ENCODE measurements at places on chromosomes 11 and 22. TPM values are rescaled to one million over a fixed set of nuclear protein-coding genes. Genes with fewer than 3 reads are reported as not detected.

FCHSD2 gene
- polyA plus RNA-seq: 22.8 TPM

GRCh38 chr11:85725510-85726258 lies 39.7 kb upstream of the CCDC89 start:
- DNase-seq: no peak

DNA sequence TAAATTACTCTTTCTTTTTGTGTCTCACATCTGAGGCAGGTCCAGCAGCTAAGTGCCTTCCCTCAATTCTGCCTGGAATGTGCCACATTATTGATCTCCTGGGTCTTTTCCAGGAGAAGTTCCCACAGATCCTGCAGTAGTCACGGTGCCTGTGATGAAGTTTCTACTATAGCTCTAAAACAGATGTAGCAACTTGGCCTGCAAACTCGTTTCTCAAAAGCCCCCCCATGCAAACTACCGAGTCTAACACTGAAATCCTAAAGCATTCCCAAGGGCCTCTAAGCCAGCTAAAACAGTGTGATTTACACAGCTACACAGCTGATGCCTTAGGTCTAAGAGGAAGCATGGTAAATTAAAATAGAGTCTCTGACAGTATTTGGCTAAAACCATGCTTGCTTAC lies 54.3 kb downstream of the DDI1 start:
- peak; percentile 34 for DNase-seq

DNA sequence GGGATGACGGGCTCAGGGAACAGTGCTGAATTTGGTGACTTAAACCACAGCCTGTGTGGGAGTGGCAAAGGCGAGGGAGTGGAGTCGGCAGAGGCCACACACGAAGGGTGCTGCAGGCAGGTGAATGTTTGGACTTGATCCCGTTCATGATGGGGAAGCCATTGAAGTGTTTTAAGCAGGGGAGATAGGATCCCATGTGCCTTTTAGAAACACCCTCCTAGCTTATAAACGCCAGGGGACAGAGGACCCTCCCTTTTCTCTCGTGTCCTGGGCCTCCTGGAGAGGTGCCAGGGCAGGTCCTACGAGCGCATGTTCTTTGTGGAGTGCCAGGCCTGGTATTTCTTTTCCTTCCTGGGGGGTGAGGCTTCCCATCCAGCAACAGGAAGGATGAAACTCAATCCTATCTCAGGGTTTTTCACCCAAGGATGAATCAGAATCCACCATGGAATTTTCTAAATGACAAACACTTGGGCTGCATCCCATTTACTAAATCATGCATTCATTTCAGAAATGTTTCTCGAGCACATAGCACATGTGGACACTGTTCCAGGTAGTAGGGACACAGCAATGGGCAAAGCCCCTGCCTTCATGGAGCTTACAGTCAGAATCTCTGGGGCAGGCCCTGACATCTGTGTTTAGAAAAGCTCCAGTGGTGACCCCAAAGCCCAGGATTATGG lies 59.6 kb downstream of the CHRDL2 start:
- DNase-seq: no peak

GRCh38 chr11:65389294-65389980 lies 3.0 kb downstream of the FRMD8 start:
- DNase-seq: no peak

DNA sequence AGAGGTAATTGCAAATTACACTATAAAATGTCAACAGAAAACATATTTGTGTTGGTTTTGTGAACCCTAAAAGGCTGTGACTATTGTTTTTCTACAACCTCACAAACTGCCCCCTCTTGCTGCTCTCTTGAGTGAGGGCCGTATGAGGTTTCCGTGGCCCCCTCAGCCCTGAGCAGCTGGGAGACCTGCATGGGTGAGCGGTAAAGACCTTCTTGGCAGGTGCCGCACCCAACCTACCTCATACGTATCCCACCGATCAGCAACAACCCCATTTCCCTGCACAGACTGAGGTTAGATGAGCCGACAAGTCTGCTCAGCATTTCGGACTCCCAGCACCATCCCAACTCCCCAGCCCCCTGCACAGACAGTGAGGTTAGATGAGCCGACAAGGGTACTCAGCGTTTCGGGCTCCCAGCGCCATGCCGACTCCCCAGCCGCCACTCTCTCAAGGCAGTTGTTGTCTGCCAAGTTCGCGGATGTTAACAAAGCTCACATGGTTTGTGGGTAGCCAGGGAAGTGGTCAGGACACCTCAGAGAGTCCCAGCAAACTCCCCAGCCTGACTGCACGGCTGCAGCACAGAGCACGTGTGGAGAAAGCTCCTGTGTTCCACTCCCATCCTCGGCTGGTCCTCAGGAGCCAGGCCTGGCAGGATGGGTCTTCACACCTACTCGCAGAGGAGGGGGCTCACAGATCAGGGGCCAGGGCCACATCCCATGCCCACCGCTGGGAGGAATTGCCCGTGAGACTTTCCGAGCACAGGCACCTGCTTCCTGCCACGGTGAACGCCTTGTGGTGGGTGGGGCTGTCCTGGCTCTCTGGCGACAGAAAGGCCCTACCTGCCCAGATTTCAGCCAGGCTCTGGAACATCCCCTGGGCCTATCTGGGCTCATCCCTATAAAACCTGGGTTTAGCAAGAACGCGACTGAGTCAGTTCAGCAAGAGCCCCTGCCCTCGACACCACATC lies 502.9 kb downstream of the BRD1 start:
- DNase-seq: no peak

GRCh38 chr11:67113231-67113721 lies 5.8 kb upstream of the KDM2A start:
- no peak for DNase-seq

- DNase-seq: no peak
These were observed 105.4 kb downstream of the TTC28 start for GRCh38 chr22:28574159-28574788.

F2 gene
- polyA plus RNA-seq: not detected

KMT5B gene
- 43.3 TPM for polyA plus RNA-seq

IGSF22 gene
- 11.8 TPM for polyA plus RNA-seq

GRCh38 chr22:49340406-49340805 lies 487.3 kb downstream of the BRD1 start:
- no peak for DNase-seq

DNA sequence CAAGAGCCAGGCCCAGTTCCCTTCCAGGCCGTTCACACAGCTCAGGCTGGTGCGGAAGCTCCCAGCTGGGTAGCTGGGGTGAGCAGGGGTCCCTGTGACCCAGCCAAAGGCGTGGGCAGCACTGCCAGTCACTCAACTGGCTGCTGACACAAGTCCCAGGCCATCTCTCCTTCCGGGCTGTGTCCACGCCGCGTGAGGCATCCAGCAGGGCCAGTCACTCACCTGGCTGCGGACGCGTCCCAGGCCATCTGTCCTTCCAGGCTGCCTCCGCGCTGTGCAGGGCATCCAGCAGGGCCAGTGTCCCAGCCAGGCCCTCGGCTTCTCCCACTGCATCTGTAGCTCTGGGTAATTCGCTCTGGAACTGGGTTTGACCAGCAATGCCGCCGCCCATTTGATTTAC lies 184.2 kb downstream of the BRD1 start:
- DNase-seq: no peak

ZNF214 gene
- 2.4 TPM for polyA plus RNA-seq

MIOX gene
- polyA plus RNA-seq: 0.15 TPM

DNA sequence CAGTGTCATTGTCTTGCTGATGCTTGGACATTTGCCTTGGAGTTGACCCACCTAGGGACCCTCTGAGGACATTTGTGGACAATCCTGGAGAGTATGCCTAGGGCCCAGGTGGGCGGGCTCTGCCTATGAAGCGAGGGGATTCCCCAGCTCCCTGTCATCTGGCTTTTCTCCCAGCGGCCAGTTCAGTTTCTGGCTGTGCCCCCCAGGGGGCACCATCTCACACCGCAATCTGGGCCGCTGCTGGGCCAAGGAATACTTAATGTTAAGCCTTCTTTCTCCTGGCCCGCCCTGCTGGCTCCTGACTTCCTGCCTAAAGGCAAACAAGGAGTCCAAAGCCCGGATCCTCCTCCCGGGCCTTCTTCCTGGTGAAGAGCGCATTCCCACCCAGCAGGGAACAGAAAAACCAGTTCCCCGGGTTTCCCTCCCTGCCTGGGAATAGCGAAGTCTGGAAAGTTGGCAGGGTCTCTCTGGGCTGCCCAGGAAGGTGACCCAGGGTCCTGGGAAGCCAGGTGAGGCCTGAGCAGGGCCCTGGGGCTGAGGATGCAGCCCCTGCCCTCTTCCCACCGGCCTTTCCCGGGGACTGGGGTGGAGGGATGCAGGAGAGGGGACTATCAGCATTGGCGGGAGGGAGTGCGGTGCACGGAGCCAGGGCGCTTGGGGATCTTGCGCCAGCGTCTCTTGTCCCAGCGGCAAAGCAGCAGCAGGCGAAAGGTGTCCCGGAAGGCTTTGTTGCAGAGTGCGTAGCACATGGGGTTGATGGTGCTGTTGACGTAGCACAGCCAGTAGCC lies 11.9 kb downstream of the CHRM1 start:
- no peak for DNase-seq

DNA sequence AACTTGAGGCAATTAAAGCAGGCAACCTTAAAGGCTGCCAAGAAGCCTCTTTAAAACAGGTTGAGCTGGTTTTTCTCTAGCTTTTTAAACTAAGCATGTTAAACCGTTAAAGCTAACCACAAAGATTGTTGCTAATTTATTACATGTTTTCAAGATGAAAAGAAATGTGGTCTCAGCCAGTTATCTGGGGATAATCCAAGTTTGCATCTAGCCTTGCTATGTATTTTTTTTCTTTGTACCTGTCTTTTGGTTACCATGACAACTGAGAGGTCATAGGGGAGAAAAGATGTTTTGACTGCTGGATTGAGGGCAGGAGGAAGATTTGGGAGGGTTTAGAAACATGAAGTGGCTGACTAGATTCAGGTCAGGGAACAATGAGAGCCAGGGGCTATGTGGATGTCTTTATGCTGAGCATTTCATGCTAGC lies 19.2 kb upstream of the PGM2L1 start:
- DNase-seq: no peak

DNA sequence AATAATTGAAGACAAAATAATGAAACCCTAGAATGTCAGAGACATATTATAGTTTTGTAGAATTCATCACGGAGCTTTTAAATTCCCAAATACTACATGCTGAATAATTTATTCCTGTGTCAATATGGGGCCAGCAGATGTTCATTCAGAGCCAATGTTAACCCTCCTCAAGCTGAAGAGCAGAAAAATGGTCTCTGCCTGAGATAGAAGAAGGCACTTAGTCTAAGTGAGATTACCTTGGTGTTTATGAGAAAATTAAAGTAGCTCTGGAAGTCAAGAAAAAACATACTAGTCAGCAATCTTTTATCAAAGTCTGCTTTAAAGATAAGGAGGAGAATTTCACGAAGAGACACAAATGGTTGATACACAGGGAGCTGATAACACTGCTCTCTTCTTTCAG lies 328.2 kb downstream of the TTC28 start:
- DNase-seq: no peak

GRCh38 chr11:117976445-117976844 lies 9.7 kb upstream of the IL10RA start:
- no peak for DNase-seq

DNA sequence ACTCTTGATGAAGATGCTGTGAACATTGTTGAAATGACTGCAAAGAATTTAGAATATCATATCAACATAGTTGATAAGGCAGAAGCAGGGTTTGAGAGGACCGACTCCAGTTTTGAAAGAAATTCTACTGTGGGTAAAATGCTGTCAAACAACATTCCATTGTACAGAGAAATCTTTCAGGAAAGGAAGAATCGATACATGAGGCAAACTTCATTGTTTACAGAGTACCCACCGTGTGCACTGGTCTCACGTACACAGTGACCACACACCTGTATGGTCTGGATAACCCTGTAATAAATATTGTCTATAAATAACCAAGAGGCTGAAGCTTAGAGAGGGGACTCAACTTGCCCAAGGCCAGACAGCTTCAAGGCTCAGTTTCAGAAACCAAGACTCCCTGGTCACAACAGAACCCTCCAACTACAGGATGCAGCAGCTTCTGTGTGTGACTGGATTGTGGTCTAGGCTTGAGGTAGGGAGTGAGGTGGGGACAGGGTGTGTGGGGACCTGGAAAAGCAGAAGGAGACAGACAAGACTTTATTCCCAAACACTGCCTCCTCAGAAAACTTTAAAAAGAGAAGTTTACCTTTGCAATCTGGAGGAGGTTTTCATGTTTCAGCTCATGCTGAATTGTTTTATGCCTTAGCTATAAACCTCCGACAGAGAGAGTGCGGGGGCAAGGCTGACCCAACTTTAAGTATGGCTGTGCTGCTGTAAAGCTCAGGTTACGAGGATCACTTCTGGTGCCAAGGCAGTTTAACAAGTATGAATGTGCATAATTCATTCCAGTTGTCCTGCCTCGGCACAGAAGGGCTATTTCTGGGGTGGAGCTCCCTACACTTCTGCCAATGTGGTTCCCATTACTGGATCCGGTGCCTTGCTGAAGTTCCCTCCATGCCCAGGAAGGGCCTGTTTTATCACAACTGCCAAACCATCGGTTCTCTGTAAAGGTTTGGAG lies 372.6 kb upstream of the NARS2 start:
- DNase-seq: no peak

DNA sequence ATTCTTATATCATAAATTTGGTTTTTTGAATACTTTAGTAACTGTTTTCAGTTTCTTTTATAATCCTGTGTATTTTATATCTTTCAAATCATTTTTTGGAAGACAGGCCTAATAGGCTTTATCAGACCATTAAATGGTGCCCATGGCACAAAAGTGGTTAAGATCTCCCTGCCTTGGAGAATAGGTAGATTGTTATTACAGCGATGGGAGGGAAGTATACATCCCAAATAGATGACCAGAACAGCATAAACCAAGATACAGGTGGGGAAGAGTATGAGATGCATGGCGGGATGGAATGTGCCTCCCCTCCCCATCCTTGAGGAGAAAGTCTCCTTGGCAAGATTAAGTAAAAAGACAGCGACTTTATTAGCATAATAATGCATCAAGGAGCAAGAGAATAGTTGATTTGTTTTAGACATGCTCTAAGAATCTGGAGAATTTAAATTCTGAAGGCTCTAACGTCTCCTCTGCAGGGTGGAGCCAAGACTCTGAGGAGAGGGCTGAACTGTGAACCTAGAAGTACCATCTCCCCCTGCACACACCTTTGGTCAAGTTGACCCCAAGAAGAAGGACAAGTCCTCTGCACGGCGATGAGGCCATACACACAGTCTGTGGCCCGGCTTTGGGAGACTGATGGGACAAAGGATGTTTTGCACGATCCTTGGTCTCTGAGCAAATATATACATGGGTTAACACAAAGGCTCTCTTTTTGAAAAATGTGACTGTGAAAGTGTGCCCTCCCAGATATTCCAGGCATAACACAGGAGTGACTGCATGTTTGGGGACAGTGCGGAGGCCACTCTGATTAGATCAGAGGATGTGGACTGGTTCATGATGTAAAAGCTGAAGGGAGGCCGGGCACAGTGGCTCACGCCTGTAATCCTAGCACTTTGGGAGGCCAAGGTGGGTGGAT lies 61.1 kb upstream of the SLC35C1 start:
- no peak for DNase-seq

DNA sequence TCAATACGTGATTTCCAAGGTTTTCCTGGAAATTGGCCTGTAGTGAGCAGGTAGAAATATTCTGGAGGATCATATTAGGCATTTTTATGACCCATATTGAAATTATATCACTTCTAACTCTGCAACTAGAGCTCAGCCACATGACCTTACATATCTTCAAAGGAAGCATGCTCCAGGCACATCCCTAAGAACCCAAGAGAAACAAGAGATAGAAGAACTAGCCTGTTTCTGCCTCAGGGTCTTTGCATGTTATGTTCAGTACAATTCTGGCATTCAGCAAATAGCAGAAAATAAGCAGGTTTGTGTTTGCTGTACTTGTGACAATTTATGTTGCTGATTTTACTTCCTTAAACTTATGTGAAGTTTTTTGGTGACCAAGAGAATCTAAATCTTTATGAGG lies 663.7 kb upstream of the ANO5 start:
- no peak for DNase-seq

GRCh38 chr22:32632512-32633315 lies 158.1 kb downstream of the FBXO7 start:
- DNase-seq: no peak

KCNQ1OT1 gene
- 1.3 TPM for polyA plus RNA-seq

Measured in forelimb muscle (tissue), 1 donor.